ENCODE measurements at places on chromosomes 1 and 21.

DNA sequence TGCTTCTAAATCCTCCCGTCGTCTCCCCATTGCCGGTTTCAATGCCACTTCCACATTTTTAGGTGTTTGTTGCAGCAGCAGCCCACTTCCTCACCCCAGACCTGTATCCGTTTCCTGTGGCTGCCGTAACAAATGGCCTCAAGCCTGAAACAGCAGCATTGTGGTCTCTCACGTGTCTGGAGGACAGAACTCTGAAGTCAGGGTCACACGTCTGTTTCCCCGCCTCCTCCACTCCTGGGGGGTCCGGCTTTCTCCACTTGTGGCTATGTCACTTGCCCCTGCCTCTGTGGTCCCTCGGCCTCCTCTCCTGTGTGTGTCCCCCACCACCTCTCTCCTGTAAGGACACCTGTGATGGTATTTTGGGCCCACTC is 21.8 kb downstream of the TRPM2 start:
- DNase-seq, result no peak

GRCh38 chr1:245074232-245074747 is 80.5 kb upstream of the KIF26B start:
- no peak for DNase-seq

DNA sequence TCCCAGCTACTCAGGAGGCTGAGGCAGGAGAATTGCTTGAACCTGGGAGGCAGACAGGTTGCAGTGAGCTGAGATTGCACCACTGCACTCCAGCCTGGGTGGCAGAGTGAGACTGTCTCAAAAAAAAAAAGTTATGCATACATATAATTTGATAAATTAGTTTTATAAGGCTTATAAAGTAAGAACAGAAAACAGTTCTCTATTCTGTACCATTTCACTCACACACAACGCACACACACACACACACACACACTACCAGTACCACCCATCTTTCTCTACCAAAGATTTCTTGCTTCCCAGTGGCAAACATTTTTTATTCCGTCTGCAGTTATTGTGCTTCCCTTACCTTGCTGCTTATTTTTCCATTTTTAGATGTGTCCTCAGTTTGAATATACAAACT is 46.4 kb upstream of the FASLG start:
- DNase-seq, result no peak

GRCh38 chr1:234821840-234822239 is 211.9 kb upstream of the IRF2BP2 start:
- no peak for DNase-seq

DNA sequence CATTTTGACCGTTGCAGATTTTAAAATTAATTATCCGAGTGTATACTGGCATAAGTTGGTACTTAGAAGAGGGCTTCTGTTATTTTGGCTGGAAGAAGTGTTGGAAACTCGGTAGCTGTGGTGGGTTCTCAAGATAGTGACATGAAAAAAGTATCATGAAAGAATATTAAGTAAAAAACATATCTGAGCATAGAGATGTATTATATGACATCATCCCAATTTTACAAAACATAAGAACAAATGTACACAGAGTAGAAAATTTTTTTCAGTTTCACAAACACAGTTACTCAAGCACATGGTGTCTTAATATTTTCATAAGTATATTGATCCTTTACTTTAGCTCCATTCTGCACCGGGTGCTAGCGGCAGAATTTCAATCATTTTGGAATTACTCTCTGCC is 684 bp downstream of the IFI16 start:
- DNase-seq, result no peak
